CD4-positive, CD25-positive, alpha-beta regulatory T cell (primary cell): ENCODE measurements at places on chromosomes 6 and 20.

- DNase-seq = no peak
Measured at GRCh38 chr6:54053881-54054391, 57.3 kb upstream of the MLIP start.

DNA sequence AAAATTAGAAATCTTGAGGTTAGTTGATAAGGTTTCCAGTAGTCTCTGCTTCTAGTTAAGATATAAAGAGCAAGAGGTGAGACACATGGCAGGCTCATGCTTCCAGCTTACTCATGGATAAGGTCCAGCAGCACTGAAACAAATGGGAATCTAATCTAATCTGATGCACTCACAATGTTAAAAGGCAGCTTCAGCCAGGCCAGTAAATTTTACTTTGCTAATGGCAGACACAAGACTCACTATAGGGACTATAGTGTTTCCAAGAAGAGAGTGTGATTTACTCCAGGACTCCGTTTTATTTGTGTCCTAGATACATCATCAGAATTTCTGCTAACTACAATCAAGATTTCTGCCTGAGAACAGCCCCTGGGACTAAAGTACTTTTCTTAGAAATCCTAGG lies 324.8 kb downstream of the SMOC2 start:
- DNase-seq = no peak

DNA sequence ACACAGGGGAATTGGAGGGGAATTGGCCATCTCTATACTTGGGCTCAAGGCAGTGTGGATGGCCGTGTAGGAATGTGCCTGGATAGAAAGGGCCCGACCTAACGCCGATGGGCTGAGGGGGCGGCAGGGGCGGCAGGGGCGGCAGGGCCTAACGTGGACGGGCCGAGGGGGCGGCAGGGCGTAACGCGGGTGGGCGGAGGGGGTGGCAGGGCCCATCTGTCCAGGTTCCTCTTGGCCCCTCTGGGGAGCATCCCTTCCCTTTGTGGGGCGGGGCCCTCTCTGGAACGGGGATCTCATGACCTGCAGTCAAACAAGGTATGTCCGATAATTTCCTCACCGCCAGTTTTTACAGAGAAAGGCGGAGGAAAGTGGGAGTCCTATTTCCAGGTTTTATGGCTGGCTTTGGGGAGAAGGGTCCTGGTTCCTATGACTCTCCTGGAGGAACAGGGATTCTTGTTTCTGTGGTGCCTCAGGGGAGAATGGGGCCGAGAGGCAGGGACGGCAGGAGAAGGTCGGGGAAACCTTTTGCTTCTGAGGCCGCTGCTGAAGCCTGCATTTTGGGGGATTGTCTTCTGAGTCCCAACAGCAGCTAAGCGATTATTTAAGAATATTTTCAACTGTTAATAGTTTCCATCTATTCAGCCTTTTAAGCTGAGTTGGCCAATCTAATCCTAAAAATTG lies 100.8 kb upstream of the FRMD1 start:
- DNase-seq = no peak

DNA sequence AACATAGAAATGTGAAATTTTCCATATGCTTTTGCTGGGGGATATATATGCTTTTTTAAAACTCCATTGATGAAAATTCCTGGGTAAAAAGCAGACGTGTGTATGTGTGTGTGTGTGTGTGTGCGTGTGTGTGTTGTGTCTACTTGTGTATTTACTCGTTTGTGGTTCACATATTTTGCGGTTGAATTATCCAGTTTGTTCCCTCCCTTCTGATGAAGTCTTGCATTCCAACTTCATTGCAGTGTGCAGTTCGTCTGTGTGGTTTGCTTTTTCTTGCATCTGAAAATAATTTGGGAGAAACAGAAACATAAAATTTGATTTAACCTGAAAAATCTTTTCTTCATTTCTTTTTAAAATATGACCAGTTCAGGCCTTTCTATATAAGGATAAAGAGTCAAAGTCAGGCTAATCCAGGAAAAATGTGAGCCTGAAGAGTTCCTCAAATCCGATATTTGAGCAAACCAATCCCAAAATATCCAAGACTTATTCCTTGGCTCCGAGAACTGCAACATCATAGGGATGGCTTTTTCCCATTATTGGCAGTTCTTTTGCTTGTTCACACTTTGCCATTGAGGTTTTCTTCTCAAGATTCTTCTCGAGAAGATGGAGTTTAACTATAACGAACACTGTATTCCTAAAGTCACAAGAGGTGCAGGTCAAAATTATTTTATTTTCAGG lies 202.2 kb upstream of the CCN2 start:
- no peak for DNase-seq

GRCh38 chr6:147563472-147563871 lies 55.0 kb downstream of the SAMD5 start:
- no peak for DNase-seq

DNA sequence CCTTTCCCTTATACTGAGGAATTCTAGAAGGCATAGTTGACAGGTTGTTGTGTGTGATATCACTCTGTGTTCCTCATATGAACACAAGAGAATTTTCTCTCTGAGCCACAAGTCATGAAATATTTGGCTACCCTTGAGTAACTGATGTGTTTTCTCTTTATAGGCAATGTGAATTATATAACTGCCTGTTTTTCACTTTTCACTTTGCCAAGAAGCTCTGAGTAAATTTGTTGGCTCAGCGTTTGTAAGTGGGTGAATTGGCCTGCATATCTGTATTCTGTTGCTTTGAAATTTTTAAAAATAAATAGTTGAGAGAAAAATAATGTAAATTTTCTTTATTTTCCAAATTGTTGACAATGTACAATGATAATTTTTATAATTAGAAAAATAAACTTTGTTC lies 5.2 kb upstream of the BTBD9 start:
- no peak for DNase-seq

DNA sequence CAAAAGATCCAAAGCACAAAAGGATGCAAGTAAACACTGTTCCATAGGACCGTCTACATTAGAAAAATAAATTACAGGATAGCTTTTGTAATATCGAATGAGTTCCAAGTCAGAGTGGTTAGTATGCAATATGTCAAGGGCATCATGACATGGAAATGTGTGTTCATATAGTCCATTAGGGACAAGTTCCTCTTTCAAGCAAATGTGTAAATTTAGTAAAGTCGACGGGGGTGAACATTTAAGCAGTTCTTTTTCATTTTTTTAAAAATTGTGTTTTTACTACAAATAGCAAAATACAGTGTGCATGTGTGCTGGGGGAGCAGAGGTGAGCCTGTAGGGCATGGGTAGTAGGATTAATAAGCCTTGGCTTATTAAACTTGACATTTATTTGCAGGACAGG lies 359.0 kb downstream of the ESR1 start:
- DNase-seq = no peak

DNA sequence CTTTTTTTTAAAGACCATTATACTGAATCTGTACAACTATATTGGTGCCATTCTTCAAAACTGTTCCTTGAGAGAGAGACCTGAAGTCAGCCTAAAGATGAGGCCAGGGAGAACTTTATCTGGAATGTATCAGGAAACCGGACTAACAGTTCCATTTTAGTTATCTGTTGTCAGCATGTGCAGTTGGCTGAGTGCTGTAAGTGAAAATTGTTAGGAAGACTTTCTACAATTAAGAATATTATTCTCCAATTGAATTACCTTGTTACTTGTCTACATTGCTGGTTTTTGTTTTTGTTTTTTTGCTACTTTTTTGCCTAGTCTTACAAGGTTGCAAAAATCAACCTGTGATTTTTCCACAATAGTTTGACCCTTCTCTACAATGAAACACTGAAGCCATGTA lies 7.5 kb downstream of the CEP57L1 start:
- no peak for DNase-seq

DNA sequence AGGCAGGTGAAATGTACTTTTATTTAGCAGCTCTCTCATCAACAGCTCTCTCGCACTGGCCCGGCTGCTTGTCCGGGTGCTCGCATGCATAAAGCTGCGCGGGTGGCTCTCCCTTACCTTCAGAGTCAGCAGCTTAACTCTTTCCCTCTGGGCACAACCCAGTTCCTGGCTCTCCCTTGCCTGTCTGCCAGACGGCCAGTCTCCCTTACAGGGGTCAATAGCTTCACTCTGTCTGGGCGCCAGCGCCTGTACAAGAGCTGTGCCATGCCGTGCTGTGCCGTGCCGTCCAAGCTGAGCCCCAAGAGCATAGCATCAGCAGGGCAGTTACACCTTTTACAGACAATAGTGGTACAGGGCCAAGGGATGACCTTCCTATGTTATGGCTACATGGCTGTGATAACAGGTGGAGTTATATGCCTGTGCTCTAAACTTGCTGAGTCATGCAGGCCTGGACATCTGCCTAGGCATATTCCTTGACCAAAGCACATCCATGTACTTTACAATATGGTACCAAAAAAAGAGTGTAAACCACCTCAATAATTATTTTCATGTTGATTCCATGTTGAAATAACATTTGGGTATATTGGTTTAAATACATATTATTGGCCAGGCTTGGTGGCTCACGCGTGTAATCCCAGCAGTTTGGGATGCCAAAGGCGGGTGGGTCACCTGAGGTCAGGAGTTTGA lies 47.9 kb downstream of the BLTP3A start:
- DNase-seq = no peak

GRCh38 chr6:67888546-67888885 lies 746.6 kb upstream of the ADGRB3 start:
- no peak for DNase-seq

DNA sequence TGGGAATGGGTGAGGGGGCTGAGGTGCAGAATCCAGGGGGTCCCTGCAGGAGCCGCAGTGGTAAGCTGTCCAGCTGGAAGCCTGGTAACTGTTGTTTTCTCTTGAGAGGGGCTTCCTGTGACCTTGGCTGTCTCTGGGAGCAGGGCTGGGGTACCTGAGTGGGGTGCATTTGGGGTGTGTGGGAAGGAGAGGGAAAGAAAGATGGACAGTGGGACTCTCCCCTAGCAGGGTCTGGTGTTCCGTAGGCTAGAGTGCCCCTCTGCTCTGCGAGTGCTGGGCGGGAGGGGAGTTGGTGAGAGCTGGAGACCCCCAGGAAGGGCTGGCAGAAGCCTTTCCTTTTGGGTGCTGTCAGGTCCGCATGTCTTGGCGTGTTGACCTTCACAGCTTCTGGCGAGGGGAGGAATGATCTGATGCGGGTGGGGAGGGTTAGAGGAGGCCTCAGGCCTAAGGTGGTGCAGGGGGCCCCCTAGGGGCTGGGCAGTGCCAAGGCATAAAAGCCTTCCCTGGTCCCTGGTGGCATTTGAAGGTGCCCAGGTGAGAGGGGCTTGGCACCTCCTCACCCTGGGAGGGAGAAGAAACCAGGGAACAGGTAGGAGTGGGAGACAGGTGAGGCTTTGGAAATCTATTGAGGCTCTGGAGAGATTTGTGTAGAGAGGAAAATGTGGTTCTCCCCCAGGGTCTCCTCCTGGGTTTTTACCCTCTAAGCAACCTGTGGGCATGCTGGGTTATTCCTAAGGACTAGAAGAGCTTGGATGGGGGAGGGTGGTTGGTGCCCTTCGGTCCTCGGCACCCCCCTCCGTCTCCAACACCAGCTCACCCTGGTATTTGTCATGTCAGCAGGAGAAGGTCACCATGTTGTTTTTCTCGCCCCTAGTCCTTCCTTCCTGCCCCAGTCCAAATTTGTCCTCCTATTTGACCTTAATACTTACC lies 3.3 kb downstream of the VEGFA start:
- DNase-seq = peak; percentile 63

GRCh38 chr6:150878347-150879213 lies 13.1 kb downstream of the MTHFD1L start:
- DNase-seq = no peak

- no peak for DNase-seq
Measured at GRCh38 chr20:4470375-4470774, 251.3 kb upstream of the PRND start.

DNA sequence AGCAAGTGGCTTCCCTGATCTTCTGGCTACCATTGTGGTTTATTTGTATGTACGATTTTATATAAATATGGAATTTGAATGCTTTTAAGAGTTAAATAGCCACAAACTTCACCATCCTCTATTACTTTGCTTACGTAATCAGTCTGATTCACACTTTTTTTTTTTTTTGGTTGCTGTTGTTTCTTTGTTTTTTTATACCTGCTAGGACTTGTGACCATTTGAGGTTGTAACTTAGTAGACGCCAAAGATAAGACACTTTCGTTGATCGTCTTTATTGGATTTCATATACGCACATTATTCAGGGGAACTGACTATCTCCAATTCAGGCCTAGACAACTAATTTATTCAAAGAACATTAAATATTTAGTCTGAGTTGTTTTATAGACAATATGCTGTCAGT lies 559.0 kb downstream of the CBLN4 start:
- no peak for DNase-seq

GRCh38 chr20:20782231-20782630 lies 69.8 kb upstream of the RALGAPA2 start:
- no peak for DNase-seq
